ENCODE measurements at places on chromosomes 1 and 21.
A peak's percentile ranks its signal among the peaks of the same experiment; 100 is the strongest.

GRCh38 chr1:97159342-97159741, 437.8 kb downstream of the PTBP2 start:
- no peak for DNase-seq

DNA sequence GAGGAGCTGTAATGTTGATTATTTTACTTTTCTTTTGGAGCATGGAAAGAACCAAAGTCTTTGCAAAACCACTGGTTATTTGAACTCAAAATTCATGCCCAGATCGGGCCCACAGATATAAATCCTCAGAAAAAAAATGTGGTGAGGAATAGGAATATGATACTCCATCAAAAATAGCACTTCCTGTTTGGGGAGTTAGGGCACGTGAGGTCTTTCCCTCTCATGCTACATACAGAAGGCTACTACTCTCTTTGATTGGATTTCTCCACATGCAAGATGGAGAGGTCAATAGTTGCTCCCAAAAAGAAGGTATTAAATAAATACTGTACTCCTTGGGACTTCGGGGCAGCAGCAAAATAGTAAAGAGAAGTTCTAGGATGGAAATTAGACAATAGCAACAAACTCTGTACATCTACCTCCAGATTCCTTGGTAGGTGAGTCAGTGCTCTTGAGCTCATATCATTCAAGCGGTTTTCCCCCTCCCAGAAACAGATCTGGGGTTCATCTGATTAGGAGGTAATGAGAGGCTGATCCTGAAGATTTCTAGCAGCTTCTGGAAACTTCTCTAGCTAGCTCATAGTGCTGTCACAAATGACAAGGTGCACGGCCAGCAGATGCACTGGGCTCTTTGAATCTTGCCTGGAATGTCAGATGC, 47.1 kb downstream of the SLC9C2 start:
- DNase-seq = no peak

- no peak for DNase-seq
These were observed 642.9 kb downstream of the BRINP3 start for GRCh38 chr1:189834813-189835212.

DNA sequence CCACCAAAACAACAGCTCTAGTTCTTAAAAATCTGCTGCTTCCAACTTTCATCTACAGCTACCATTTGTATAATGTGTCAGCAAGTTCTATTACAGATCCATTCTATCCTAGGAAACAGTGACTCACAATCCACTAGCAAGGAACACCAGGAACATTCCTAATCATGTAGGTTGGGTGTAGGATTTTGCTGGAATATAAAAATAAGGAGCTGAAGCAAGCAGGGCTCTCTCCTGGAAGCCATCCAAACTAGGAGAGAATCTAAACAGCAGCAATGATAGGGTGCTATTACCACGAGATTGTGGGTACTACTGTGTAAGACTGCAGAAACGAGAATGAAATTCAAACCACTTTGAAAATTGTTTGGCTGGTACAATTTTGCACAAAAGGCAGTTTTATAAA, 135.0 kb downstream of the PTPN14 start:
- DNase-seq = peak; percentile 56

- no peak for DNase-seq
These were observed 585 bp downstream of the NEGR1 start for GRCh38 chr1:72281637-72282270.

GRCh38 chr1:50704126-50704525, 255.9 kb downstream of the FAF1 start:
- peak; percentile 35 for DNase-seq

- DNase-seq = no peak
These were observed 8.3 kb downstream of the DNAI4 start for GRCh38 chr1:66916320-66916719.

GRCh38 chr1:6743189-6744101, 41.8 kb upstream of the CAMTA1 start:
- peak; percentile 69 for DNase-seq

DNA sequence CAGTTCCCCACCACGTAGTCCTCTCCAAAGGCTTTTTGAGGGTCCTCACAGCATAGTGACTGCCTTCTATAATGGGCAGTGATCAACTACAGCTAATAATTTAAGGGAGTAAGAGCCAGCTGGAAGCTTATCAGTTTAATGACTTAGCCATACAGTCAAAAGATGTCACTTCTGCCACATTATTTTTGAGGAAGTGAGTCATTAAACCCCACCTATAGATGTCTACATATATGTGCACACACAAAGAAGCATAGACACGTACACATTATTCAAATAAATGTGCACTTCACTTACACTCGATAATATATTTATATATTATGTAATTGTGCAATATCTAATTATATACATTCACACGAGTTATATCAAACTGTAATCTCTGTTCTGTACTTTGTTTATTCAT, 1704.7 kb downstream of the KCNT2 start:
- DNase-seq = no peak

- no peak for DNase-seq
These were observed 202.9 kb upstream of the ESRRG start for GRCh38 chr1:216925962-216926625.

- no peak for DNase-seq
These were observed 129.0 kb downstream of the GALNT2 start for GRCh38 chr1:230196077-230196476.

GRCh38 chr21:26916799-26917198, 50.1 kb downstream of the ADAMTS5 start:
- DNase-seq = no peak

DNA sequence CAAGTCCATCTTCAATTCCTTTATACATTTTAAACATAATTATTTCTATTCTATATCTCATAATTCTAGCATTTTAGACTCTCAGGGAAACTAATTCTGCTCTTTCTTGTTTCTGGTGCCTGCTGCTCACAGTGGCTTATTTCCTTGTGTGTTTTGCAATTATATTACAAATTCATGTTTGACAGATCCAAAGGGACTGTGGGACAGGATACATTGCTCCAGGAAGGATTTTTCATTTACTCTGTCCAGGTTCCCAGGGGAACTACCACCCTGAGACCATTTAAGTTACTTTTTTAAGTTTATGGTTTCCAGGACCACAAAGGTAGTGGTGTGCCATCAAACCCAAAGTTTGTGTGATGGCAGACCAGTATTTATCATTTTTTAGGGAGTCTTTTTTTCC, 6.6 kb downstream of the TTC39A start:
- no peak for DNase-seq

All from RCC 7860 (cell line).